ELR (cell line): ENCODE measurements at places on chromosomes 6 and 20.

GRCh38 chr6:43258180-43258579, 14.9 kb downstream of the TTBK1 start:
- DNase-seq, result no peak

- DNase-seq, result no peak
Measured at GRCh38 chr20:9794831-9795230, 44.0 kb downstream of the PAK5 start.

- no peak for DNase-seq
Measured at GRCh38 chr6:6690144-6690483, 101.6 kb downstream of the LY86 start.

DNA sequence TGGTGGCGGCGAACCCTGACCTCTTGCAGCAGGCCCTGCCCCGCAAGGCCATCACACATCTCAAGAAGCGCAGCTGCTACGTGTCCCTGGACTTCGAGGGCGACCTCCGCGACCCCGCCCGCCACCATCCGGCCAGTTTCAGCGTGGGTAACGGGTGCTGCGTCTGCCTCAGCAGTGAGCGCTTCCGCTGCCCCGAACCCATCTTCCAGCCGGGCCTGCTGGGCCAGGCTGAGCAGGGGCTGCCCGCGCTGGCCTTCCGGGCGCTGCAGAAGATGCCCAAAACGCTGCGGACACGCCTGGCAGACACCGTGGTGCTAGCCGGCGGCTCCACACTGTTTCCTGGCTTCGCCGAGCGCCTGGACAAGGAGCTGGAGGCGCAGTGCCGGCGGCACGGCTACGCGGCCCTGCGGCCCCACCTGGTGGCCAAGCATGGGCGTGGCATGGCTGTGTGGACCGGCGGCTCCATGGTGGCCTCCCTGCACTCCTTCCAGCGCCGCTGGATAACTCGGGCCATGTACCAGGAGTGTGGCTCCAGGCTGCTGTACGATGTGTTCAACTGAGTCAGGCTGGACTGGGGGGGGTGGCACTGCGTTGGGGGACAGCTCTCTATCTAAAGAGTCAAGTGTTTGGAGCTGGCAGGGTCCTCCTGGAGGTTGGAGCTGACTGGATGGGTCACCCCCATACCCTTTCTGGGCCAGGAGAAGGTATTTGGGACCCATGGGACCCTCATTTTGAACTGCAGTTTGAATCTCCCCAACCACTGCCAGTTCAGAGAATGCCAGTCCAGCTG, 1.1 kb downstream of the ACTL10 start:
- peak; percentile 90 for DNase-seq

GRCh38 chr6:117459204-117459944, 23.1 kb upstream of the DCBLD1 start:
- DNase-seq, result no peak

DNA sequence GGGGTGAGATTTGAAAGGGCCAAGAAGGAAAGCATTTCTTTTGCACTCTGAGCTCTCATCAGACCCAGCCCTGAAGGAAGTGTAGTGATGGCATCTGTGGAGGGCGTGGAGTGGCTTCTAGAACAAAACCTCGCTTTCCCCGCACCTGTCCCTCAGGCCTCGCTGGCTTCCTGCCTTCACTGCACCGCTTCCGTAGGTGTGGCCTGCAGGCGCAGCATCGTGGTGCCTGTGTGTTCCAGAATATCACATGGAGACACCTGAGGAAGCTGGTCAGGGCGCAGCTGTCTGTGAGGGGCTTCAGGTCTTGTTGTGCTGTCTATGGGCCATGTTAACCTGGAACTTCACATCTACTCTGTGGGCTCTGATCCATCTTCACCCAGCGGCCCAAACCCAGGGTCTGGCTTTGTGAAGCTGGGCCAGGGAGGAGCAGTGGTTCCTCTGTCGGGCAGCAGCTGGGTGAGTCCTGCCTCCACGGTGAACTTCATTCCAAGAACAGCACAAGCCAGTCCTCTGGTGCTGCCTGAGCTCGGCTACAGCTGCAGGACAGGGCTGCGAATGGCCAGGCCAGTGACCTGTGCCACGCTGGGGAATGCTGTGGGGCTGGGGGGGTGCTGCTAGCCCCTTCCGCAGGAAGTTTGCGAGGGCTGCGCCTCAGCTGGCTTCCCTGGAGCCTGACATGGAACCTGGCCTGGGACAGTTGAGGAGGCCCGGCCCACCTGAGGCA, 40.9 kb downstream of the DSTN start:
- DNase-seq, result no peak

DNA sequence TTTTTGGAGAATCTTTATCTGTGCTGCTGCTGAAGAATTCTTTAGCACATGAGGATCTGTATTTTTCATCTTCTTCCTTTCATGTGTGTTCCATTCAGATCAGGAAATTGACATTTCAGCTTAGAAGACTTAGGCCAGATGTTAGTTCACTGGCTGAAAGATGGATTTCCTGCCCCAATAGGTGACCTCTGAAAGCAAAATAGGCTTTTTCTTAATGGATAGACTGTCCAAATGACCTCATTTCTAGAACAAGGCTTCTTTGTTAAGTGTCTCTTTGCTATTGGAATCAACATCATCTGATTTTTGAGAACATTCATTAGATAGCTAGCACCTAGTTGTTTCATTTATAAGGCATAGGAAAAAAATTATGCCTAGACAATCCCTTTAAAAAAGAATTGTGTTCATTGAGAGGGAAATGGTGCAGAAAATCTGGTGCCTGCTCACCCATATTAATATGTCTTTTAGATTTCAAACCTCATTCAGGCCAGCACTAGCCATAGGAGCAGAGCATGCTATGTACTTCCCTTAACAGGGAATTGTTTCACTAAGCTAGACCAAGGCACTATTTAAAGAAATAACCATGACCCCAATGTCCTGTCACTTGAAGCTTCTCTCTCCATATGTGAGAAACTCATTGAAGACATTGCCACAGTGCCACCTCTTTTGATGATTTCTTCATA, 13.6 kb upstream of the SASH1 start:
- DNase-seq, result no peak

- DNase-seq, result peak; percentile 39
Measured at GRCh38 chr6:155882527-155883333, 427.1 kb upstream of the NOX3 start.

- no peak for DNase-seq
Measured at GRCh38 chr20:25259358-25259757, 11.5 kb downstream of the PYGB start.

DNA sequence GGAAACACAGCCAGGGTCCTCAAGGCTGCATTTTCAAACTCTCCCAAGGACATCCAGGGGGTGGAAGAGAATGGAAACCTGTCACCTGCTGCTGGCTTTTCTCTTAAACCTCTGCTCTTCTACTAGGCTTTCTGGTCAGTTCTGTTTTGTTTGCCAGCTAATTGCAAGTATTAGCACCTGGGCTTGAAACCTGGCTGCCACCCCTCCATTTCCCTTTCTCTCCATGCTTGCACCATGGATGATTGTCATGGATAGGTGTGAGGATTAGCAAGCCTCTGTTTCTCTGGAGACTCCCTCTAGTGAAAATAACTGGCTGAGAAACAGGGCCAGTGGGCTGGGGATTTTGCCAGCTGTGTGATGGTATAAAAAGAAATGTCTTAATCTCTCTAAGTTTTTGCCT, 33.0 kb upstream of the GPR6 start:
- no peak for DNase-seq

DNA sequence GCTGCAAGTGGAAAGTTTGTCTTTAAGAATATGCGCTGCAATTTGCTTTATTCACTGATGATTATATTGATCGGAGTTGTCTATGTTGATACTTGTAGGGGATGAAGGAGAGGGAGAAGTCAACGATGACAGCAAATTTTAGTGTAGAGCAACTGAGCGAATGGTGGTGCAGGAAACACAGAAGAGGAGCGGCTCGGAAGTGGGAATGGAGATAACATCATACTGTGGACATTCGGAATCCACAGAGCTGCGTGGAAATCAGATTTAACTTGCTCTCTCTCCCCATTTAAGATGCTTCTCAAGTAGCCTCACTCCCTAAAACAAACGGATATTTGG, 722 bp upstream of the TMEM14B start:
- DNase-seq, result no peak

GRCh38 chr20:1998193-1998520, 4.3 kb upstream of the PDYN start:
- DNase-seq, result no peak

GRCh38 chr6:150200428-150201100, 57.7 kb downstream of the PPP1R14C start:
- no peak for DNase-seq

GRCh38 chr20:47740862-47741184, 44.5 kb downstream of the SULF2 start:
- no peak for DNase-seq

DNA sequence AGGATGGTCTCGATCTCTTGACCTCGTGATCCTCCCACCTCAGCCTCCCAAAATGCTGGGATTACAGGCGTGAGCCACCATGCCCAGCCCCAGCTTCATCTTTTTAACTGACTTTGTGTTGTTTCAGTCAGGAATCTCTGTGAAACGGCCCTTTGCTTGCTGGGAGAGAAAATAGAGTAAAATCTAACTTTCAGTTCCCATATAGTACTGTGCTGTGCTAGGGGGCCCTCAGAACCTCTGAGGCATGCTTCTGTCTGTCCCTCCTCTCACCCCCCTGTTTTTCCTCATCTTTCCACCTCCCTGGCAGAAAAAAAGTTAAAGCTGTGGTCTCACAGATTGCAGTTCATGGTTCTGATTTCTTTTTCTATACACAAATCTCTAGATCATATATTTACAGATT, 48.4 kb downstream of the LRP11 start:
- DNase-seq, result no peak

- no peak for DNase-seq
Measured at GRCh38 chr6:54198134-54198533, 86.9 kb downstream of the MLIP start.

GRCh38 chr6:153568628-153569027, 437.5 kb upstream of the RGS17 start:
- DNase-seq, result peak; percentile 66

DNA sequence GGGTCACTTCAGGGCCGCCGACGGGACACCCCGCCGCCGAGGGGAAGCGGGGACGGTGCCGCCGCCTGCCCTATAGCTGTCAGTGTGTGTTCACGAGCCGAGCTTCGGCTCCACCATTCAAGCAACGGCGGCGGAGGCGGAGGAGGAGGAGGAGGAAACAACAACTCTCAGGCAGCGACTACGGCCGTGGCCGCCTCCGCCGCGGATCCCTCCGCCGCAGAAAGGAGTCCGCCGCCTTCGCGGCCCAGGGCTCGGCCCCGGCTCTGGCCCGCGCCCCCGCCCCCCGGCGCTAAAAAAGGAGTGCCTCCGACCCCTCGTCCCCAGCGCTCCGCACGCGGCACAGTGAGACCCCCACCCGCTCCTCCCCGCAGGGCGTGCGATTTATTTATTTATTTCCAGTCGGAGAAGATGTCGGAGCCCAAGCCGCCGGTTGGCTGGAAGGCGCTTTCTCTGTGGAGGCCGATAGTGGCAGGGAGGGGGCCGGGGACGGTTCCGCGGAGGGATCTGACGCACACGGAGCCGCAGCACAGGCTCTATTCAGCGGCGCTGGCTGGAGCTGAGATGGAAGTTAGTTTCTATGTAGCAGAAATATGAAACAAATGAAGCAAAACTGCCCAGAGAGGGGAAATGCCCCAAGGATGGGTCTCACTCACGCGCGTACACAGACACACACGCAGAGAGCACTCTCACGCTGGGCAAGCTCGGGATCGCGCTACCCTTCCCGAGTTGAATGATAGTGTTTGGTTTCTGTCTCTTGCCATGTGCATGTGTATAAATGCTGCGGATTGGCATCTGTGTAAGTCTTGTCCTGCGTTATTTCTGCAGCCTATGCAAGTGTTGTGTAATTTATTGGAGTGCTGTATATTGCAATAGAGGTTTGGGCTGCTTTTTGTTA, at the start of gene PHIP:
Gene PHIP (minus strand): TSS at position 180 of the 895 bp plus-strand sequence. CDS start 186 bp downstream, outside the sequence.
- DNase-seq, result peak; percentile 97

GRCh38 chr6:142944124-142945048, 590 bp downstream of the HIVEP2 start:
- DNase-seq, result peak; percentile 84

DNA sequence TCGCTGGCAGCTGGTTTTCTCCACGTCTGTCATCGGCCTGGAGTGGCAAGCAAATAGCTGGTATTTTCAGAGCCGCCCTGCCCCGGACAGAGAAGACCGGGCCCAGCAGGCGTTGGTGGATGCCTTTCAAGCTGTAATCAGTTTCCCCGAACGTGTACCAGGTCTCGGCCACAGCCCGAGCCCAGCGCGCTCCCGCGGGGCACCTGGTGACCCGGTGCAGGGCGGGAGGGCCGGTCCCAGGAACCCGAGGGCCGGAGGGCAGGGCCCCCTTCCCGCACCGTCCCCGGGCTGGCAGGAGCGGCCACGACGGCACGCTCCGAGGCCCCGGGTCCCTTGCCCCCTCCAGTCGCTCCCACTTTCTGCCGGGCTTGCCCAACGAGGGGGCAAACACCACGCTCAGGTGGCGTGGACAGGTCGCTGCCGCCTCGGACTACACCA, 348 bp upstream of the PYGB start:
- DNase-seq, result peak; percentile 56

DNA sequence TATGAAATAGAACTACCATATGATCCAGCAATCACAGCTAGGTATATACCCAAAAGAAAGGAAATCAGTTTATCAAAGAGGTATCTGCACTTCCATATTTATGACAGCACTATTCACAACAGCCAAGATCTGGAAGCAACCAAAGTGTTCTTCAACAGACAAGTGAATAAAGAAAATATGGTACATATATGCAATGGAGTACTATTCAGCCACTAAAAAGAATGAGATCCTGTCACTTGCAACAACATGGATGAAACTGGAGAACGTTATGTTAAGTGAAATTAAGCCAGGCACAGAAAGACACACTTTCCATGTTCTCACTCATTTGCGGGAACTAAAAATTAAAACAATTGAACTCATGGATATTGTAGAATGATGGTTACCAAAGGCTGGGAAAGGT, 15.3 kb downstream of the PCNA start:
- DNase-seq, result no peak

GRCh38 chr6:47865206-47865605, 83.4 kb downstream of the OPN5 start:
- no peak for DNase-seq

- no peak for DNase-seq
Measured at GRCh38 chr6:35521235-35521634, 8.5 kb upstream of the TULP1 start.

DNA sequence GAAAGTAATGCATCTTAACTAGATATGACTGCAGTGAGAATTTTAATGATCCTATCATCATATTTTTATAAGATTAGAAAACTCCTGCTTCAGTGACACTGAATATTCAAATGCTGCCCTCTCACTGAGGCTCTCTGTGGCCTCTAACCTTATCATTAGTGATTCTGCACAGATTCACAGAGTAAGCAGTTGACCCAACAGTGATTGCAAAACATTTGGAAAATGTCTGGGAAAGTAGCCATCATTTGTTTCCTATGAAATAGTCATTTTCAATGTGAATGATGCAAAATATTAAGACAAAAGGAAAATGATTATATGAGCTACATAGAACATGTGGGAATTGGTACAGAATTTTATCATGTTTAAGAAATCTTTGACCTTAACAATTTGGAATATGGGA, 210.3 kb downstream of the TBX18 start:
- DNase-seq, result no peak
